ENCODE measurements at places on chromosomes 6 and 20.

- no peak for DNase-seq
These were observed 3.0 kb downstream of the YWHAB start for GRCh38 chr20:44888226-44889103.

DNA sequence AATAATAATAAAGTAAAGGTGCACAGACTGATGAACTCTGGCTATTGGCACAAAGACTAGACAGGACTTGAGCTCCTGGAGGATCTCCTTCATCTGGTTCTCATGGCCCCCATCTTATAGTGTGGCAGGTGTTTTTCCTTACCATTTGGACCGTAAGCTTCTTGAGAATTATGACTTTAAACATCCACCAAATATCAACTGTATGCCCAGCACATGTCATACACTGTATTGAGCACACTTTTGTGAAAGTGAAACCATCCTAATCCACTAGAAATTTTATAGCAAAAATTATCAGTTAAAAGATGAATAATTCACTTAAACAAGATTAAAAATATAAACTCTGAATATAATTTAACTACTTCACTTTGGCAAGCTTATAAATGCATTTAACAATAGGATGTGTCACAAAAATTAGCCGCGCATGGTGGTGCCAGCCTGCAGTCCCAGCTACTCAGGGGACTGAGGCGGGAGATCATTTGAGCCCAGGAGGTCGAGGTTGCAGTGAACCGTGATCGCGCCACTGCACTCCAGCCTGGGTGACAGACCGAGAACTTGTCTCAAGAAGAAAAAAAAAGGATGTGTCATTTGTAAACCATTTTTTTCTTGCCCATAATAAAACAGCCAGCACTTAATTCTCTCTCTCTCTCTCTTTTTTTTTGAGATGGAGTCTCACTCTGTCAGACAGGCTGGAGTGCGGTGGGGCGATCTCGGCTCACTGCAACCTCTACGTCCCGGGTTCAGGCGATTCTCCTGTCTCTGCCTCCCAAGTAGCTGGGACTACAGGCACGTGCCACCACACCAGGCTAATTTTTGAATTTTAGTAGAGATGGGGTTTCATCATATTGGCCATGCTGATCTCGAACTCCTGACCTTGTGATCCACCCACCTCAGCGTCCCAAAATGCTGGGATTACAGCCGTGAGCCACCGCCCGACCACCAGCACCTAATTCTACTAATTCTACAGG is 9.1 kb downstream of the HIVEP2 start:
- DNase-seq: no peak

DNA sequence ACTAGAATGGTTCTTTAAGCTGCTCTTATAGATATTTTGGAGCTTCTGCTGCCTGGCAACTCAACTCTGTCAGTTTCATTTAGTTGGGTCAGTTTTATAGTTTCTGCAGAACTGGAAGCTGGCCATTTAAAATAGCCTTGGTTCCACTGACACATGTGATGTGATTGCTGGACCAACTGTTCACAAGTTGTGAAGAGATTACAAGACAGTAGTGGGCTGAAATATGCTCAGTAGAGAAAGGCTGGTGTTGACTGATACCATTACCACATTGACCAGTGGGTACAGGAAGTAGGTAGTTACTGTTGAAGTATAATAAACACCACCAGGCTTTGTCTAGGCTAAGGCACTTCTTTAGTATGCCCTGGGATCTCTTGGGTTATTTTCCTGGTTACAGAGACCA is 39.0 kb downstream of the BCKDHB start:
- DNase-seq: no peak

DNA sequence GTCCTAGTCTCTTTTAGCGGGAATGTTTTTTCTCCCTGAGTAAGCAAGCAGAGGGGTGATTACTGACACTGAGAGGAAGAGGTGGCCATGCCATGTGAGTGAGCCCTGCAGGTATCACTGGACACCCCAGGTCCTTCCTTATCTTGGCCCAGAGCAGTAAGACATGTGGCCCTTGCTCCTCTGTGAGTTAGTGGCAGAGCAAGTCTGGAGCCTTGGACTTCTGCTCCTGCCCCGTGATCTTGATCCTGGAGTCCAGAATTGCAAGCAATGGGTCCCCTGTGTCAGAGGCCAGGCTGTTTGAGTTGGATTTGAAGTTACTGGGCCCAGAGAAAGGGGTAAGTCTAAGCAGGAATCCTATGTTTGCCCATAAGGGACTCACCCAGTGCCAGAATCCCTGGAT is 92.1 kb upstream of the EMILIN3 start:
- no peak for DNase-seq

DNA sequence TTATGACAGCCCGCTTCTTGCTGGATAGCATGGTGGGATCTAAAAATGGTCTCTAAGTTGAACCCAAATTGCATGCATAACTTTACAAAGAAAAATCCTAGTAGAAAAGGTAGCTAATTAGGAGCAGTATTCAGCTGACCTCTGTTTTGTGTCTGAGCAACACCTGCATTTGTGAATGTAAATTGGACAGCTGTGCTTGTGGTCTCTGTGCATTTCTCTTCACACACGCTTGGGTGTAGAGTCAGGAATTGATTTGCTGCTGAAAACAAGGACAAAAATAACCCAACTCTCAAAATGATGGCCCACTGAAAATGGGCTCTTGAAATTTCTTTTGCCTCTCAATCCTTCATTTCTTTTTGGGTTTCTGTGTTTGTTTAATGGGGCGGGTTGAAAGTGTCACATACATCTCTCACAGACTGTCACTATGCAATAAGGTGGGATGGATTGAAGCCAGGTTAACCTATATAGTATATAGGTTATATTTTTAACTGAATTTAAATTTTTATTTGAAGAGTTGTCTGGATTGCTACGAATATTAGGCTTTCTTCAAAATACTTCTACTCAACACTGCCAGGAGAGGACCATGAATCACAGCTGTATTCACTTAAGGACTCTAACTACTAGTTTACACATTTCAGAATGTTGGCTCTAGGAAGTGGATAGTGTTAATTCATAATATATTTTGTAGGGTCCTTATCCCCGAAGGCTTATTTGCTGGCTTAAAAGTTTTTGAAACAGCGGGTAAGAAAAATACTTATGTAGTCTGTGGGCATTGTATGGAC is 46.5 kb downstream of the SOBP start:
- no peak for DNase-seq

- DNase-seq: no peak
These were observed 1.9 kb upstream of the IGF2R start for GRCh38 chr6:159966981-159967380.

DNA sequence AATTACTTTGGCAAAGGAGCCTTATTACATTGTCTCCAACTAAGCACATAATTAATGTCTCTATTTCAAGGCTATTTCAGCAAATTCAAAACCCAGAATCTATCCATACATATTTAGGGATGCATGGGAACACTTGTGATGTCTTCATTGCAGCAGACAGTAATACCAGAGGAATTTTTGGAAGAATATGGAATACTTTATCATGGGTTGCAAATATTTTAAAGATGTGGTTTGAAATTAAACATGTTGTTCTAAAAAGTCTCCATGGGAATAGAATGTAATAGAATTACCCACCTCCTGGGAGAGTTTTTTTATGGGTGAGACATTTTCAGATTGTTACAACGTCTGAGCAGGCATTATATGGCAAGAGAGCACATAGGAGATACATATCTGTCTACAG is 170.8 kb downstream of the KCNQ5 start:
- DNase-seq: no peak

- DNase-seq: no peak
These were observed 84.6 kb upstream of the JAG1 start for GRCh38 chr20:10758446-10758845.

DNA sequence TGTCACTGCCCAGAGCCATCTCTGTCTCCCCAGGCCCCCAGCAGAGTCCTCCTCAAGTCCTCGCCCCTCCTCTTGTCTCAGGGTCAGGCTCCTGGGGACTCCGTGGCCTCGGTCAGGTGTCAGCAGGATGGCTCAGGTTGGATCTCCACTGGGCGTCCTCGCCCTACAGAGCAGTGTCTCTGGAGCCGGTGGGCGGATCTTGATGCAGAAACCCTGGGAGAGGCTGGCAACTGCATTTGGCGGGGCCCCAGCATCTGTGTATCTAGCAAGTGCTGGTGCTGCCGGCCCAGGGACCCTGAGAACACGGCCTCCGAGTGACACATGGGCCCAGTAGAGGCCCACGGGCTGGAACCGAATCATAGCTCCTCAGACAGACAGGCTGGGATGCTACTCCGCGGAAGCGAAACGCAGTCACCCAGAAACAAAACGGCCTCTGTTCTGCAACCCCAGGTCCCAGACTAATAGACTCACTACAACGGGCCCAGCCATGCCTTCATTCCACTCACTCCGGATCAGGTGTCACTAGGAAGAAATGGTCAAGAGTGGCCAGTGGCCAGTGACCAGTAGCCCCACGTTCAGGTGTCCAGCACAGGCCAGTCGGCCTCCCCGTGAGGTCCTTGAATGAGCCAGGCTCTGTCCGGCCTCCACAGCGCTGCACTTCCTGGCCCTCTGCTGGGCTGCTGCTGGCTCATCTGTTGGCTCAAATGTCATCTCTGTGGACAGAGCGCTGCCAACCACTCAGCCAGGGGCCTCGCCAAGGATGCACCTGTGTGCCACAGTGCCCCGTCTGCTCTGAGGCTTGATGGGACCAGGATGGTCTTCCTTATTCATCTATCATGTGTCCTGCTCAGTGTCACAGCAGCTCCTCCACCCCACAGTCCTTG is 12.6 kb upstream of the FRMD1 start:
- no peak for DNase-seq

DNA sequence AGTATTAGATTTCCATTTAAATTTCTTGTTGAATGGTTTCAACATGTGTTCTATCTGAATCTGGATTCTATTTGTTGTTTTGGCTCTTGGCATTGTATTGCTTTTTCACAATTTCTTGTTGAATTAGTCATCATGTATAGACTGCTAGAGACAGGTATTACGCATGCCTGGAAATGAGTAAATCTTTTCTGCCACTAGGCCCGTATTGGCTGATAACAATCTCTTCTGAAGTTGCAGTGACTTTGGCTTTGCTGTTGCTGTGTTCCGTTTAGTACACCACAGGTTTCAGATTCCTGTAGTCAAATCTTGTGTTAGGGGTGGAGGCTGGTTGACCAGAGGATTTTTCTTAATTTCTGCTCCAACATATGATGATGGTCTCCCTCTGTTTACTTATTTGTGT is 1339.4 kb downstream of the GRIK2 start:
- DNase-seq: no peak

DNA sequence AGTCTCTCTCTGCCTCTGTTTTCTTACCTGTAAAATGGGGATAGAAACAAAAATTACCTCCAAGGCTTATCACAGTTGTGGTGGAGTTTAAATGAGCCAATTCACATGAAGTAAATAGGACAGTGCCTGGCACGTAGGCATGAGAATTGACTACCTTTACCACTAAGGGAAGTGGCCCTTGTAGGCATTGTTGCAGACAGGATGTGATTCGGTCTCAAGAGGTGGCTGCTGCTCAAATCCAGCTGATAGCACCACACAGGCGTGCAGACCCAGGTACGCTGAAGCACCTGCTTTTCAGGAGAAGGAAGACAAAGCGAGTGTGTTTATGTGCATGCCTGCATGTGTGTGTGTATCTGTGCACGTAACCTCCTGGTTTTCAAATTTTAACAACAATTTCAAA is 108.6 kb downstream of the EYA2 start:
- DNase-seq: no peak

DNA sequence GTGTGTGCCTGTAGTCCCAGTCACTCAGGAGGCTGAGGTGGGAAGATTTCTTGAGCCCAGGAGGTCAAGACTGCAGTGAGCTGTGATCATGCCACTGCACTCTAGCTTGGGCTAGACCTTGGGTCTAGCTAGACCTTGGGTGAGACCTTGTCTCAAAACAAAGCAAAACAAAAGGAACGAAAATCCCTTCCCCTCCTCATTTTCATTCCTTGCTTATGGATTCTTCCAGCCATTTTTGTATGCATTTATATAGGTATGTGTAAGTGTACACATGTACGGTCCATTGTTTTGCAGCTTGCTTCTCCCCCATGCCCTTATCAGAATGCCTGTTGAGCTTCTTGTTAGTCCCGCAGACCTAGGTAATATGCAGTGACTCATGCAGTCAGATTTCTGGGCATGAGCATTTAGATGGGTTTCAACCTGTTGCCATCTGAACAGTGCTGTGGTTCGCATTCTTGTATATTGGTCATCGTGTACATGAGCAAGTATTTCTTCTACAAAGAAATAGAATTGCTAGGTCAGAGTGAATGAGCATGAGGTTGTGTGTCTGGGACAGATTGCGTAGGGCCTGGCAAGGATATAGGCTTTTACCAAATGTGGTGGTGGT is 73.2 kb downstream of the ATRN start:
- DNase-seq: no peak

- no peak for DNase-seq
These were observed 37.0 kb downstream of the RANBP9 start for GRCh38 chr6:13674533-13675190.

- DNase-seq: no peak
These were observed 66.0 kb downstream of the BACH2 start for GRCh38 chr6:90230548-90231215.

- no peak for DNase-seq
These were observed 582.4 kb downstream of the CDH26 start for GRCh38 chr20:60540591-60540990.

- DNase-seq: no peak
These were observed 4.6 kb downstream of the TMEM181 start for GRCh38 chr6:158564243-158565121.

GRCh38 chr6:98832284-98833056 is 1.9 kb upstream of the POU3F2 start:
- no peak for DNase-seq

DNA sequence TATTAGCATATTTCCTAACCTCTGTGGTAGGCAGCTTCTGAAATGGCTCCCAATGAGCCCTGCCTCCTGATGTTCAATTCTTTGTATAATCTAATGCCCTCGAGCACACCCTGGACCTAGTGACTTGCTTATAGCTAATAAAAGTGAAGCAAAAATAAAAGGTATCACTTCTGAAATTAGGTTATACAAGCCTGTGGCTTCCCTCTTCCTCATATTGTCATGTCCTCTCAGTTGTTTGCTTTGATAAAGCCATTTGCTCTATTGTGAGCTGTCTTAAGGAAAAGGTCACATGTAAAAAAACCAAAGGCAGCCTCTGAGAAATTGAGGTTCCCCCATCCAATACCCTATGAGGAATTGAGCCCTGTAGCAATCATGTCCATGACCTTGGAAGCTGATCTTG is 442.1 kb upstream of the ADGRB3 start:
- DNase-seq: no peak

- no peak for DNase-seq
These were observed 52.4 kb upstream of the TBC1D7 start for GRCh38 chr6:13380761-13381160.

Data from stimulated activated CD4-positive, alpha-beta T cell treated with anti-CD3 and anti-CD28 coated beads, Interleukin-1b, Interleukin-23, amount 100 ng/mL, for 4 hours (primary cell).